ENCODE measurements at places on chromosomes 11 and 22.

GRCh38 chr22:36658900-36659299 lies 44.7 kb downstream of the CACNG2 start:
- no peak for DNase-seq

- no peak for DNase-seq
These were observed 56.4 kb downstream of the ANO1 start for GRCh38 chr11:70134490-70134889.

GRCh38 chr11:133047036-133047770 lies 485.1 kb downstream of the OPCML start:
- DNase-seq = no peak

DNA sequence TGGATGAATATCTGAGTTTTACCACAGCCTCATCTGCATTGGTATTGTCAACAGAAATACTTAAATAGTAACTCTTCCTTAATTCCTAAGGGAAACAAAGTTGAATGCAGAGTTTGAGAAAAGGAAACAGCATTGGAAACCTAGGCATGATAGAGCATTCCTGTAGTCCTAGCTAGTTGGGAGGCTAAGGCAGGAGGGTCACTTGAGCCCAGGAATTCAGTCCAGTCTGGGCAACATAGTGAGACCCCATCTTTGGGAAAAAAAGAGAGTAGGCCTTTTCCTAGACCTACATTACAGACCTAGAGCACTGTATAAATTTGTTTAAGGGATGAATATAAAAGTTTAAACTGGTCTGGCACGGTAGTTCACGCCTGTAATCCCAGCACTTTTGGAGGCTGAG lies 13.4 kb downstream of the PAFAH1B2 start:
- no peak for DNase-seq

- DNase-seq = no peak
These were observed 14.9 kb downstream of the VSIG10L2 start for GRCh38 chr11:125960771-125961170.

DNA sequence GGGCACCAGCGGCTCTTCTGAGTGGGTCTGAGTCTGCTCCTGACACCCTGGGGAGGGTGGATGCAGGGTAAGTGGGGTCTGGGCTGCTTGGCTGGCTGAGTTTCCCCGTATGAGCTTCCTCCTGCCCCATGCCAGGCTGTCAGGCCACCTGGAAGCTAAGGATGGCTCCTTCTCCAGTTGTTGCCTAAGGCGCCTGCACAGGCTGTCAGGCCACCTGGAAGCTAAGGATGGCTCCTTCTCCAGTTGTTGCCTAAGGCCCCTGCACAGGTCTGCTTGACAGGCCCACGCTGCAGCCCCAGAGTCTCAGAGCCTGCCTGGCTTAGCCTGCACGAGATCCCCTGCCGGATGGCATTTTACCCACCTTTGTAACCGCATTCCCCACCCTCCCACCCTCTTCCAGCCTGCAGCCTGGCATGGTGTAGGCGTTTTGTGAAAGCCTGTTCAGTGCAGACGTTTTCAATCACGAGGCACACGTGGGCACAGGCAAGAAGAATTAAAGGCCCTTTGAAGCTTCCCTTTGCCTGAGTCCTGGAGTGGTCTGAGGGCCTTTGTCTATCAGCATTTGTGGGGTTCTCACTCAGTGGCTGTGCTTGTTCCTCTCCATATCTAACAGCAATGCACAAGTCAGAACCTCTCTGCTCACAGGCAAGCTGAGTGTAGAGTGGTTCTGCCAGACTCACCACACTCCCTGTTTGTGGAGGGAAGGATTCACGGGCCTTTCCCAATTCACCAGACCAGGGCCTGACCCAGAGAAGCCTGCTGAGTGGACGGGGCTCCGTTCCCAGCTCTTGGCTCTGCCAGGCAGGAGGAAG lies 40.2 kb upstream of the B3GAT1 start:
- no peak for DNase-seq

DNA sequence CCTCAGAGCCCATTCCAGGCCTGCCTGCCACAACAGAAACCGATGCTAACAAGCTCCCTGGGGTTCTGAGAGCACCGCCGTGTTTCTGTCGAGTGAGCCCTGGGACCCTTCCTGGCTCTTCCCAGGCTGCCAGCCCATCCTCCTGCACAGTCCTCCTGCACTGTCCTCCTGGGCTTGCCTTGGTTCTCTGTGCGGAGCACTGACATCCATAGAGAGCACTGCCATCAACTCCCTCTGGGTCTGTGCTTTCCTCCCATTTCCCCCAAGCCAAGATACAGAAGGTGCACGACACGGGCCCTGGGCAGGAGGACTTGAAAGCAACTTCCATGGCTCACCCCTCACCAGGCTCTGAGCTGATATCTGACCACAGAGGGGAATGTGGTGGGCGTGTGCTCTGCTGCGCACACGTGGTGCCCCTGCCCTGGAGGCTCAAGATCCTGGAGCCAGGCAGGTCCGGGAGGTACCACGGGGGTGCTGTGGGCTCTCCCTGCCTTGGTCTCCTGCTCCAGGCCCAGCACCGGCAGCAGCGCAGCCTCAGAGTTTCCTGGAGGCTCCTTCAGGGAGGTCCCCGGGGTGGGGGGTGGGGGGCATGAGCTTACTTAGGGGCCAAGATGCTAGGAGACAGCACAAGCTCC lies 304.2 kb downstream of the BRD1 start:
- no peak for DNase-seq

DNA sequence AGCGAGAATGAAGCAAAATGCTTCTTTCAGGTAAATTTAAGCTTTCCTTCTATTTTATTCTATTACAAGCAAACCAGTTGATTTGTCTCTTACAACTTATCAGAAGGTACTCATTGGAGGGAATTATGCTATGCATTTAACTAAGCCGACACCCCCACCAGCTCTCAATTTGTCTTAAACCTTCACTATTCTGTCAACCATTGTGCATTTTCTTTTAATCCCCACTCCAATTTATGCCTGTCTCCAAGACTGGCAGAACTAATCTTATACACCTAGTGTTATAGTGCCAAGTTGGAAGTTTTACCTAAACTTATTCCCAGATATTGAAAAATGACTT lies 12.5 kb downstream of the TAF1D start:
- no peak for DNase-seq

- DNase-seq = no peak
These were observed 76.5 kb downstream of the LRRC4C start for GRCh38 chr11:41382927-41383326.

DNA sequence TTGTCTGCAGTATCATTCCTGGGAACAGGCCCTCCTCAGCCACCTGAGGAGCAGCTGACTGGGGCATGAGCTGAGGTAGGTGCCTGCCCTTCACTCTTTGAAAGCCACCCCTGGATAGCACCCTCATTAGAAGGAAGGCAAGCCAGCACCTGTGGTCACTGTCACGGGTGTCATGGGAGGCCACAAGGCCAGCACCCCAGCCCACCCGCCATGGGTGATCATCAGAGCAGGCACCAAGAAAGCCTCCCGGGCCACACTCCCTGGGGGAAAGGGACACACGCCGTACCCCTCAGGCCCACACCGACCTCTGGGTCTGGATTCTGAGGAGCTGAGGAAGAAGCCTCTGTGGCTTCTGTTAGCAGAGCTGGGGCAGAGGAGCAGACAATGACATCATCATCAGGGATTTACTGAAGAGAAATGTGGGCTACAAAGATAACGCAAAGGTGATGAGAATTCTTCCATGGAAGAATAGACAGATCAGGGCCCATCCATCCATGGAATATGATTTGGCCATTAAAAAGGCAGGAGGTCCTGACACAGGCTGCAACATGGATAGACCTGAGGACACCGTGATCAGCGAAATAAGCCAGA lies 16.7 kb upstream of the NAP1L4 start:
- DNase-seq = no peak
